ENCODE measurements at places on chromosomes 7 and 10.

DNA sequence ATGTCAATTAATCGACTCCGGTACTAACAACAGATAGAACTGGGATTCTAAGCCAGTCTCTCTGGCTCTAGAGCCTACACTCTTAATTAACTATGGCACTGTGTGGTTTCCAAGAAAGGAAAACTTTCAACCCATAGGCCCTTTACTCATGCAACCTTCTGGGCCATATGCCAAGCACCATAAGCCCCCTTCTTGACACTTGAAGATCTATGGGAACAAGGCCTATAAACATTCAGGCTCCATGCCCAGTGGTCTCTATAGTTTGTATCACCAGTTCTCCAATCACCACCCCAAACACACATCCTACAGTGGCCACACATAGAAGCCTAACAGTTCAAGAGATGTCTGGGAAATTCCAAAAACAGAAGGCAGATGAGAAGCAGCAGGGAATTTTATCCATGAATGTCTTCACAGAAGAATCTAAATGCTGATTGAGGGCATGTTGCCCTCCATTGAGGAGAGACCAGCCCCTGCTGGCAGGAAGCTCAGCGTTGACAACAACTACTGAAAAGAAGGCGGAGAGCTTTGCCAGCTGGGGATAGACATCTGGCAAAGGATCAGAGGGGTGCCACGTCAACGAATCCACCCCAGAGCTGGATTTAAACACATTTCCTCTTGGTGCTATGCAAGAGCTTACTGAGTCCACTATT is 64.4 kb downstream of the GRM3 start:
- no peak for DNase-seq

DNA sequence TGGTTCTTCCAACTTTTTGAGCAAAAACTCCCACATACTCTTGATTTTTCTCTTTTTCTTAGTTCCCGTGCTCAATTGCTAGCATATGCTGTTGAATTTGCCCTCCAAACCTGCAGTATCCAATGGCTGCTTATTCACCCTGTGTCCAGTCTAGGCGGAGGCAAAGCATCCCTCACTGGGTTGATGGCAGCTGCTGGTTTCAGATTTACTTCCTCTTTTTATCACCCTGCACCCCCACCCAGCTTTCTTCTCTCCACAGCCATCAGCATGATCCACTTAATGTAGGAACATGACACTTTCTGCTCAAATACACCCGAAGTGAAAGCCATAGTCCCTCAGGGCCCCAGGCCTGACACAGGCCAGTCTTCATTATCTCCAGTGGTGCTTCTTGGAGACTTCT is 87.6 kb upstream of the ADARB2 start:
- DNase-seq: no peak

DNA sequence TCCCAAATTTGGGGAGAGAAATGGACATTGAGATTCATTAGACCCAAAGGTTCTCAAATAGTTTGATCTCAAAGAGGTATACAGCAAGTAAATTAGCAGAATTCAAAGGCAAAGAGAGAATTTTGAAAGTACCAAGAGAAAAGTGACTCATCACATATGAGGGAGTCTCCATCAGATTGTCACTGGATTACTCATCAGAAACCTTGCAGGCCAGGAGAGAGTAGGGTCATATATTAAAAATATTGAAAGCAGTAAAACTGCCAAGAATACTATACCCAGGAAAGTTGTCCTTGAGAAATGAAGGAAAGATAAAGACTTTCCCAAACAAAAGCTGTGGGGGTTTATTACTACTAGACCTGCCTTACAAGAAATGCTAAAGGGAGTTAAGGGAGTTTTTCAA is 140.6 kb downstream of the TMEM168 start:
- DNase-seq: no peak

DNA sequence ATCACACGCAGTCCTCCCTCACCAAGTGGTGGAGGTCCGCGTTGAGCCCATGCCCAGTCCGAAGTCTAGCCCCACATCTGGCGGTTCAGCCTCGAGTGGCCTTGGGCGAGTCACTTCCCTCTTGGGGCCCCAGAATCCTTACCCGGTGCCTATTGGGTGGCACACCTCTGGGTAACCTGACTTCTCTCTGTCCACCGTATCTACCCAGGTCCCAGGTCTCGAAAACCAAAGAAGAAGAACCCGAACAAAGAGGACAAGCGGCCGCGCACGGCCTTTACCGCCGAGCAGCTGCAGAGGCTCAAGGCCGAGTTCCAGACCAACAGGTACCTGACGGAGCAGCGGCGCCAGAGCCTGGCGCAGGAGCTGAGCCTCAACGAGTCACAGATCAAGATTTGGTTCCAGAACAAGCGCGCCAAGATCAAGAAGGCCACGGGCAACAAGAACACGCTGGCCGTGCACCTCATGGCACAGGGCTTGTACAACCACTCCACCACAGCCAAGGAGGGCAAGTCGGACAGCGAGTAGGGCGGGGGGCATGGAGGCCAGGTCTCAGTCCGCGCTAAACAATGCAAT is 4.3 kb downstream of the EN2 start:
- no peak for DNase-seq

GRCh38 chr10:11020548-11020942 is 2.9 kb downstream of the CELF2 start:
- no peak for DNase-seq

- no peak for DNase-seq
These were observed 152.7 kb upstream of the PCBD1 start for GRCh38 chr10:71040846-71041605.

DNA sequence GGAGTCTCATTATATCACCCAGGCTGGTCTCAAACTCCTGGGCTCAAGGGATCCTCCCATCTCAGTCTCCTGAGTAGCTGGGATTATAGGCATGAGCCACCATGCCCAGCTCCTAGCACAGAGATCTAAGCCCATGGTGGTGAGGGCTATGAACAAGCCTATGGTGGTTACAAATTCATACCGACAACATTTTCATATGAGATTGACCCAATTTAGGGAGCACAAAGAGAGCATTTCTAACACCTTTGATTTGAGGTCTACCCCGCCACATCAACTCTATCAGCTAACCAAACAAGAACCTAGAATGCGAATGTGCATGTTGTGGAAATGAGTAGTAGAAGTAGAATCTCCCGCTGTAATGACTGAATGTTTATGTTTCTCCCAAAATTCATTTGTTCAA is 14.2 kb upstream of the PRF1 start:
- no peak for DNase-seq

DNA sequence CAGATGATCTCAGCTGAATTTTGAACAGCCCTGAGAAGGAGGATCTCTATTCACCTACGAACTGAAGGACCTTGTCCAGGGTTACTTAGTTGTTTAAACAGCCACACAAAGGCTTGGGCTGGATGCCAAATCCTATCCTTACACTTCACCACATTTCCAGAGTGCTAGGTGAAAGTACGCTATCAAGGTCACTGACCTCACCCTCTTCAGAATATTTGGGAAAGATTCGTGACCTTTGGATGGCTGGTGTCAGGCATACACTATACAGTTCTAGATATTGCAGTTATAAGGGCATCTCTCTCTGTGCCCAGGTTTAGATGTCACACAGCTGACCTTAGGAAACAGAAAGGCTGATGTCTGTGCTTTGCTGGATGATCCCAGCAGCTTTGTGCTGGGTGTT is 61.2 kb upstream of the ABLIM1 start:
- DNase-seq: no peak

DNA sequence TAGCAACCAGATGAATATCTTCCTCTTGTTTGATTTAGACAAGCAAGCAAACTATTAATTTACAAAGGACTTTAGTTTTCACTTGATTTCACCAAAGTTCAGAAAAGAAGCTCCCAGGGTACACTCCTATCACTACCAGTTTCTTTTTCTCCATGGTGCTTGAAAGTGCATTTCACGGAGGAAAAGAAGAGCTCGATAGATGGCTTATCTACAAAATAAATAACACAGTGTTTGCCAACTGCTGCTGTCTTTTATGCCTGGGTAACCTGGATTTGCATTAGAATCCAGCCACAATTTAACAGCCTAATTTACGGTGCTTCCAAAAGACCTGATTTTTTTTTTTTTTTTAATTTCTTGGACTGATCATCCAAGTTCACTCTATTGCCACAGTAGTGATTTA is 275.7 kb downstream of the GPR37 start:
- no peak for DNase-seq

DNA sequence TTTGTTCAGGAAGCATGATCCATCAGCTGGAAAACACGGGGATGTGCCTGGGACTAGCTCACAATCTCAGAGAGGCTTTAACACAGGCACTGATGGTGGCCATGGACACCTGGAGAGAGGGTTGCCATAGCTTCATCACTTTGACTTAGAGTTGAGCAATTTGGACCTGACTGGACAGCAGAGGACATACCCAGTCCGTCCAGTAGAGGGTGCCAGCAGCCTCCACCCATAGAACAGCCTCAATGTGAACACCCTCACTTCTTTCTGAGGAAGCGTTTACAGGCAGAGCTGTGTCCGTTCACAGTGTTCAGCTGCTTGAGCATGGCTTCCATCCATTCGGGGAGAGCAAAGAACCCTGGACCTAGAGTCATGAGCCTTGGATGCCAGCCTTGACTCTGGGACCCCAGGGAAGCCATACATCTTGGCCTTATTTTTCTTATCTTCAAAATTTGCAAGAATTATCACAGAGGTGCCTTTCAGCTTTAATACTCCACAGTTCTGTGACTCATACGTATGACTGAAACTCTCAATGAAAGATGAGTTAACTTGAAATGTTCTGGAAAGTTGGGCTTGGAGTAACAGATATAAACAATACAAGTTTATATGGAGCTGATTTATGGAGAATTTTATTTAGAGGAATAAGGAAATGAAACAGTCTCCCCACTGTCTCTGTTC is 302.9 kb upstream of the PODXL start:
- DNase-seq: no peak
